ENCODE measurements at places on chromosomes 13 and 19. TPM values are rescaled to one million over a fixed set of nuclear protein-coding genes. Genes with fewer than 3 reads are reported as not detected.

Gene ZNF154
- total RNA-seq = 0.70 TPM

Gene TPTE2
- total RNA-seq = 0.18 TPM

Gene CEACAM21
- total RNA-seq = 77.8 TPM

Gene MEF2B
- total RNA-seq = 5.4 TPM

Gene PEX11G
- 1.7 TPM for total RNA-seq

Gene DIAPH3
- total RNA-seq = 23.2 TPM

Gene MISP
- not detected for total RNA-seq

Gene LILRA1
- not detected for total RNA-seq

Gene CYP4F2
- total RNA-seq = not detected

Gene LIN7B
- 4.3 TPM for total RNA-seq

Gene SRRM5
- 0.28 TPM for total RNA-seq

Gene MAP4K1
- total RNA-seq = 374 TPM

Gene NXNL1
- not detected for total RNA-seq

Gene TJP3
- 1.7 TPM for total RNA-seq

Gene ZNF175
- 5.5 TPM for total RNA-seq

Gene N4BP2L1
- total RNA-seq = 29.9 TPM

Gene ONECUT3
- total RNA-seq = not detected

Gene FFAR2
- not detected for total RNA-seq

Gene CPB2
- total RNA-seq = not detected

Gene ZNF497
- 1.2 TPM for total RNA-seq

Gene ANO8
- 20.2 TPM for total RNA-seq

Gene ZNF468
- 16.0 TPM for total RNA-seq

Gene FCHO1
- 64.8 TPM for total RNA-seq

Gene NCAN
- not detected for total RNA-seq

Gene ASF1B
- 94.8 TPM for total RNA-seq

Gene KLK4
- total RNA-seq = not detected

Gene PRR20B
- total RNA-seq = not detected

Gene GDF15
- total RNA-seq = not detected

Gene SYNE4
- 2.5 TPM for total RNA-seq

Gene SSBP4
- total RNA-seq = 140 TPM

Gene CGB7
- total RNA-seq = not detected

Gene PLPP2
- 0.78 TPM for total RNA-seq

Gene ERICH4
- not detected for total RNA-seq

Gene LSM4
- 180 TPM for total RNA-seq

Gene ENOX1
- total RNA-seq = 0.25 TPM

Gene GRIK5
- 0.68 TPM for total RNA-seq

Data from activated CD4-positive, alpha-beta memory T cell treated with anti-CD3 and anti-CD28 coated beads, Interleukin-2, amount 10 ng/mL, durations not matched to agents 7 days and 5 days (primary cell).